ENCODE measurements at places on chromosomes 2 and 18.

DNA sequence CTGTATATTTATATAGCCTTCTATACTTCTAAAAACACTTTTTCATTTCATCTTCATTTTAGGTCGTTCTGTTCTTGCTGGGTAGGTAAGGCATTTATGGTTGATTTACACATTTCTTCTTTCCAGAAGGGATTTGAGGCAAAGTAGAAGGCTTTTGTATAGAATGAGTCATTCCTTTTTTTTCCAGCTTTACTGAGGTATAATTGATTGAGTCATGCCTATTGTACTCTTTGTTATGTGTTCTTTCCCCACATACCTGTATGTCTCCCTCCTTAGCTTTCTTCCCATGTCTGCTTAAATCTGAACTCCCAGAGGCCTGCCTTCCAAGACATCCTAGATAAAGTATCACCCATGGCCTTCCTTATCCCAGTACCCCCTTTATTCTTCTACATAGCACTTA is 4.8 kb upstream of the CDC42EP3 start:
- DNase-seq, result no peak

- no peak for DNase-seq
These were observed 4.7 kb downstream of the CDK5R2 start for GRCh38 chr2:218964041-218964771.

DNA sequence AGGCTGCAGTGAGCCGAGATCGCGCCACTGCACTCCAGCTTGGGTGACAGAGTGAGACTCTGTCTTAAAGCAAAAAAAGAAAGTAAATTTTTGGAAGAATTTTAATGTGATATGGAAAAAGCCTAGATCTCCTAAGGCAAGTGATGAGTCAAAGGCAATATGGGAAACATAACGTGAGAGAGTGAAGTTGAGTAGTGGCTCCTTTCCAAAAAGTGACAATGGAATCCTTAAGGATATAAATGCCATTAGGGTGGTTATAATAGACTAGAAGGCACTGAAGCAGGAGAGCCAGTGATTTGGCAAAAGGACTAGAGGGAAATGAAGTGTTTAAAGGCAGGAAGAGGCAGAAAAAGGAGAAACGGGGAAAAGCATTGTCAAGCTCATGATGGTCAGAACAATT is 25.6 kb downstream of the ARHGAP28 start:
- no peak for DNase-seq

- DNase-seq, result no peak
These were observed 22.4 kb upstream of the SLC1A4 start for GRCh38 chr2:64966839-64967238.

DNA sequence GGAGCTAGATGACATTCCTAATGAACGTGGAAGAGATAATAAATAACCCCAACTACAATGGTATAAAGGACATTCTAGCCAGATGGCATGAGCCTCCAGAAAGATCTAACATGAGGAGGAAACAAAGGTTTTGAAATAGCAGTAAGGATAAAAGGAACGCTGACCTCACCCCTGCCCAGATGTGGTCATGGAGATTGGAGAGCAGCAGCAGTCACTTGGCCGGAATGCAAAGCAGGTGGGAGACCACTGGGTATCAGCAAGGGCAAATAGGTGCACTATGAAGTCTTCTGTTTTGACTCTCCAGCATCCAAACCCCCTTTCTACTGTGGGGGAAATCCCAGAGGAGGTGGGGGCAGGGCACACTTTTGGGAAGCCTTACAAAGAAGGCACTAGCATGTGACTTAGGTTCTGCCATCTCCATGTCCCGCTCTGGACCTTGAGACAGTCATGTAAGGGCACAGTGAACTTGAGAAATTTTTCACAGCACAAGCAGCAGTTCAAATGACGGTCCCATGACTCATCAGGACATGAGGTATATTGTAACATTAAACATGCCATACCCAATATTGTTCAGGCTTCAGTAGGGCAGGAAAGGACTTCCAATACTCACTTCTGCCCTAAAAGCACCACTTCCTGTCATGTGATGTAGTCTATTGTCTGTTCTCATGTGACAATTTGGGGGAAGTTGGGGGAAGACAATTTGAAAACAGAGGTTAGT is 55.2 kb downstream of the METTL4 start:
- no peak for DNase-seq

DNA sequence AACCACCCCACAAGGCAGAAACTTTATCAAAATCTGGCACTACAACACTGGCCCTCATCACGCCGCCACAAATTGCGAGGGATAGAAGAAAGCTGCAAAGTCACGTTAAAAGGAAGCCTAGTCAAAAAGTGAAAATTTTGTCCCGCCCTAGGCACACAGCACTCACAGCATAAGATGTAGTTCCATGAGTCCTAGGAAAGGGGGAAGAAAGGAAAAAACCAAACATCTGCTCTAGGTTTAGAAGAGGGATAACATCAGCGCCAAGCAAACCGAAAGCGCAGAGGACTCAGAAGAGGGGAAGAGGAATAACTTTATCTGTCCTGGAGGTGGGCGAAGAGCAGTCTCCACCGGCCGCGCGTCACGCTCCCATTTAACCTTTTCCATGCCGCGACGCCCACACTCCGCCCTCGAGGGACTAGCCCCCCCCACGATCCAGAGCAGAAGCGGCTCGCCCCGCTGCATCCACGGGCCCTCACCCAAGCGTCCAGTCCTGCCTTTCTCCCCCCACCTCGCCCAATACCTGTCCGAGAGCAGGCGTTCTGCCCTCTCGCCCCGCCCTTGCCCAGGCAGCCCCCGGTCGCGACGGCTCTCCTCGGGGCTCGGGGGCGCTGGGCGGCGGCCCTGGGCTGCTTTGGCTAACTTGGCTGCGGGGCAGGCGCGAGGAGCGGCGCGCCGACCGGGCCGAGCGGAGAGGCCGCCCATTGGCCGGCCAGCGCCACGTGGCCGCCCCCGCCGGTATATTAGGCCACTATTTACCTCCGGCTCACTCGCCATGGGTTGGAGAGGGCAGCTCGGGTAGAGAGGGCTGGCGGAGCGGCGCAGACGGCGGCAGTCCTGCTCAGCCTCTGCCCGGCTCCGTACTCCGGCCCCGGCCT is at the start of gene HOXD1:
Gene HOXD1 (plus strand): TSS at position 770 of the 875 bp plus-strand sequence. CDS start 134 bp downstream, outside the sequence.
- no peak for DNase-seq

DNA sequence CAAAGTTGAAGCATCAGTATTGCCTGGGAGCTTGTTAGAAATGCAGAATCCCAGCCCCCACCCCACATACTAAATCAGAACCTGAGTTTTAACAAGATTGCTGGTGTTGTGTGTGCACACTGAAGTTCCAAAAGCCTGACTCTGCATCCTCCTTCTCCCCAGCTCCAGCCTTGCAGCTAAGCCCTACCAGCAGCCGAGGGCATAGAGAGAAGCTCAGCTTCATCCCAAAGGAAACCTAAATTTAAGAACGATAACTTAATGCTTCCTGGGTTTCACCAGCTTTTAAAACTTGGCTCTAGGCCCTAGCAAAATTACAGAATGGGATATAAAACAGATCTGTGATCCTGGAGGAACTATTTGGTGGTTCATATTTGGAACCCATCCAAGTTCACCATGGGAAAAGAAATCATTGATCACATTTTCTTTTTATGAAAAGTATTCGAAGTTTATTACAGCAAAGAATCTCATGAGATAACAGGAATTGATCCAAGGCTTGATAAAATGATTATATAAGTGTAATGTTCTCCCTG is 11.1 kb downstream of the SMYD1 start:
- no peak for DNase-seq

All from cerebellar nuclear complex (tissue), 1 donor.